ENCODE measurements at places on chromosomes 1 and 21.

GRCh38 chr1:43706598-43707189 is 642 bp upstream of the ST3GAL3 start:
- DNase-seq, result no peak

- DNase-seq, result no peak
Measured at GRCh38 chr1:244074559-244075171, 23.6 kb downstream of the ZBTB18 start.

DNA sequence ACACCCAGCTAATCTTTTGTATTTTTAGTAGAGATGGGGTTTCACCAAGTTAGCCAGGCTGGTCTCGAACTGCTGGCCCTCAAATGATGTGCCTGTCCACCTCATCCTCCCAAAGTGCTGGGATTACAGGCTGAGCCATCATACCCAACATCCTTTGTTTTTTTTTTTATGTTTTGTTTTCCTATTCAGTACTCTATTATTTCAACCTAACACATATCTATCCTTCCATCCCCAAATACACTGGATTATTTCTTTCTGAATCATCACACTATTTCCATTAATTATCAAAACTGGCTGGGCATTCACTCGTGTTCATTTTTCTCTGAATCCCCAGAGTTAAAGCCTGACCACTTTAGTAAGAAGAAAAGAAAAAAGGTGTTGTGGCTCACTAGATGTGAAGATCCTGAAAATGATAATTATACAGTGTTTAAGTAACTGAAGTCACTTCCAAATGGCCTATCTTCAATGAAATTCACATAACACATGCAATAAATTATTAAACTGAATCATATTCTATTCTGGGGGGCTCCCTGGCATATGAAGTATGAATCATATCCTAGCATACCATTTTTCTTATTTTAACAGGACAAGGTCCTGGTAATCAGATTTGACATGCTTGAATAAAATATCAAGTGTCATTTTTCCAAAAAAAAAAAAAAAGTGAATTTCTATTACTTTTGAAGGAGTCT is 1754.2 kb downstream of the BRINP3 start:
- no peak for DNase-seq

- no peak for DNase-seq
Measured at GRCh38 chr21:37172646-37173045, 94.5 kb downstream of the VPS26C start.

DNA sequence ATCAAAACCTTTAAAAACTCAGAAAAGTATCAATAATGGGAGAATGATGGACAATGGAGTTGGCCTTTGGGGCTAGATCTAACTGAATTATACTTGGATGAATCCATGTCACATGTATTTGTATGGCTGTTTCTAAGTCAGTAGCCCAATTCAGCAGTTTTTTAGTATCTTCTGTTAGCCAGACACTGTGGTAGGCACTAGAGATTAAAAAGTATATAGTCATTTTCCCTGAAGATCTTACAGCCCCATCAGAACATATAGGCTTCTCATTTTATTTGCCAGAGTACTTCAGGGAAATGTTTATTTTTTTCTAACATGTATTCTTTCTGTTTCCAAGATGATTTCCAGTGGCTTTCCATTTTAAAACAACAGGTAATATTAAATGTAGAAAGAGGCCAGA is 273.7 kb downstream of the NFIA start:
- DNase-seq, result no peak

GRCh38 chr1:37691497-37692077 is 729 bp upstream of the CDCA8 start:
- DNase-seq, result no peak

- no peak for DNase-seq
Measured at GRCh38 chr1:185110145-185110544, 46.6 kb downstream of the TRMT1L start.

DNA sequence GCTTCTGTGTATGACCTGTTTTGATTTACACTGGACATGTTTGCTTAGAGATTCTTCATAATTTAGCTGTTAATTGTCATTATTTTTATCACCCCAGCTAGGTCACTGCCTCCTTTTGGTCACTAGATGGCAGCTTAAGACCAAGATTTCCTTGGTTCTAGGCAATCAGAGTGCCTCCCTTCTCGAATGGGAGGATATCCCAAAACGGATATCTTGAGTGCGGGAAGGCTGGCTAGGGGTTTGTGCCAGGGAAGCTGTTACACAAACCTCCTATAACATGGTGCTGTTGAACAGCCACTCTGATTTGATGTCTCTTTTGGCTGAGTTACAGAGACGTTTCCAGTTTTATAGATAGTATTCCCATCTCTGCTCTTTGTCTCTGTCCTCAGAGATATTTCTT is 283.5 kb downstream of the S1PR1 start:
- DNase-seq, result peak; percentile 4

GRCh38 chr1:247904122-247904521 is 8.7 kb downstream of the OR2W3 start:
- no peak for DNase-seq

GRCh38 chr1:93995837-93996536 is 86.8 kb upstream of the GCLM start:
- DNase-seq, result no peak

- DNase-seq, result no peak
Measured at GRCh38 chr1:27045973-27046558, 33.4 kb upstream of the TENT5B start.

DNA sequence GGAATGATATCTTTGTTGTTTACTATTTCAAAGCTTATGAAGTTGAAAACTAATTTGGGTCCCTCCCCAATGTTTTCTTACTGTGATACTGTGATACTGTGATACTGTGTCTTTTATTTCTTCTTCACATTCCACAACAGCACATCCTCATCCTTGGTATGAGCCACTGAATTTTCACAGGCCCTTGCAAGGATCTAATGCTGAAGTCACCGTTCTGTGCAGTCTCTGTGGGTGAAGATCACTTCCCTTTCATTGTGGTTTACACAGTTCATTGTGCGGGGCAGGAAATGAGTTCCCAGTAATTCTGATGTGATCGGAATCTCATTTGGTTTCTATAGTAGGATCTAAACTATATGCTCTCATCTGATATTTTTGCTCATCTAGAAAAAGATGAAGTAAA is 32.1 kb upstream of the PAXBP1 start:
- DNase-seq, result peak; percentile 56

DNA sequence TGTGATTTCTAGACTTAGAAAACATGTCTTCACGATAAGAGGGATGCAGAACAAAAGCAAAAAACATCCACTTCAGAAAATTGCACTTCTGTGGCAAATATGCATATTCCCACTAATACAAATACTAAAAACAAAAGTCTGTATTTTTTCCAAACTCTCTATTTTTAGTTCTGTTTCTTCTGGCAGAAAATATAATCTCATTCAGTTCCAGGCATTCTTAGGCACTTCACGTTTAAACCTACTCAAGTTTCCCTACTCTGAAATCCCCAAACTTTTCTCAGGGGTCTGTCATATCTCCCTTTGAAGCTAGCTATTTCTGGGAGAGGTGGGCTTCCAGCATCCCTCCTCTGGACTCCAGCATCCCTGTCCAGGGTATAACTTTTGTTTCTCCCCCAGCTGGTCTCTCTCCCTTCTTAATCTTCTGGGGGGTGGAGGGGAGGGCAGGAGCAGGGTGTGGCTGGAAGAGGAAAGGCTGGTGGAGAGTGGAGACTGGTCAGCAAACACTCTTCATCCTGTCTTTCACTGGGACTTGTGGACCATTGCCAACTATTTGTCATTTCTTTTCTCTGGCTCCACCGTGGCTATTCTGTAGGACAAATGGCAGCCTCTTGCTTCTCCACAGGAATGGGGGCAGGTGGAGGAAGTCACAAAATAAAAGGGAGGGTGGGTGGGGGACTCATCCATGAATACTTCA is 19.6 kb upstream of the NCF2 start:
- DNase-seq, result no peak

DNA sequence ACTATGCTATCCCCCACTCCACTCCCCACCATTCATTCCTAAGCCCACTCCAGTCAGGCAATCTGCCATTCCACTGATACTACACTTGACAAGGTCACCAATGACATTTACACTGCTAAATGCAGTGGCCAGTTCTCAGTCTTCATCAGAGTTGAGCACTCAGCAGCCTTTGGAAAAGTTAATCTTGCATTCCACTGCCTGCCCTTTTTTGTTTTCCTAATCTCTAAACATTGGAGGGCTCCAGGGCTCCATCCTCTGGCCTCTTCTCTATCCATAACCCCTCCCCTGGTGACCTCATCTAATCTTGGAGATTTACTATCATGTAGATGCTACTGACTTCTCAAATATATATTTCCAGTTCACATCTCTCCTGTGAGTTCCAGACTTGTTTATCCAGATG is 70.9 kb upstream of the S1PR1 start:
- DNase-seq, result no peak

GRCh38 chr1:154697710-154698109 is 89.7 kb upstream of the ADAR start:
- DNase-seq, result no peak

GRCh38 chr1:8378178-8378577 is 60.3 kb downstream of the SLC45A1 start:
- no peak for DNase-seq

DNA sequence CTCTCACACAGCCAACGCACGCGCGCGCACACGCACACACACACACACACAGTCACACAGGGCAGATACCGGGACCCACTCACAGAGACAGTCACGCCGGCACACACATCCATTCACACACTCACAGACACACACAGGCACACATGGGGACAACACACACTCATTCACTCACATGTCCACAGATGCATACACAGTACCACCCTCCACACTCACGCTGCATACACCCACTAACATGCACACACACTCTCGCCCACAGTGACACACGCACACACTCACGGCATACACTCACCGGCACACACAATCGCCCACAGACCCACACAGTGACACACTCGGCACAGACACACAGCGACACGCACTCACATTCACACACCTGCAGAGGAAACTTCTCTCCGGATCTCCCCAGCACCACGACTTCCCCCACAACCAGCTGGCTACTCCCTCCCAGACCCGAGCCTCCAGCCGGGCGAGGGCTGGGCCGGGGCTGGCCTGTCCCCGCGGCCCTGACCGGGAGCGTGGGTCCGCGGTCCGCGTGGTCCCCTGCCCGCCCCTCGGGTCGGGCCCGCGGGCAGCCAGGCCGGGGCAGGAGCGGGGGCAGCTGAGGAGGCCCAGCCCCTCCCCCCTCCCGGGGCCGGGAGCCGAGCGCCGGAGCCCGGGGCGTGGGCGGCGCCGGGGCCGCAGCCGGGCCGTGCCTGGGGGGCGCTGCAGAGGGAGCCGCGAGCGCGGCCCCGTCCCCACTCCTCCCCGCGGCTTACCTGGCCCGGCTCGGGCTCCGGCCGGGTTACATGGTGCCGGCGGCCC is 552 bp downstream of the DLGAP3 start:
- no peak for DNase-seq

GRCh38 chr1:171984850-171985485 is 143.7 kb downstream of the DNM3 start:
- DNase-seq, result no peak

DNA sequence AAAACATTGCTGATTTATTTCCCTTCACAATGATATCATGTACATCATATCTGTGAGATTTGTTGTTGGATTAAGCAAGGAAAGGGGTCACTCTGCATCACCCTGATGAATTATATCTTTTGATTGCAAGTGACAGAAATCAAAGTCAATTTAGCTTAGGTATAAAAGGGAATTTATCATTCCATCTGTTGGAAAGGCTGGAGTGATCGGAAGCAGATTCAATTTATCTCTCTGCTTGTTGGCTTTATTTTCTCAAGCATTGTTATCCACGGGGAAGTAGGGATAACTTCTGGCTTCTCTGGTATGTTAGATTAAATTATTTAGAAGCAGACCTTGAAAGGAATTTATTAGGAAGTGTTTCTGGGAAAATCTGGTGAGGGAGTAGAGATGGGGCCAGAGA is 226.6 kb downstream of the PTGER3 start:
- no peak for DNase-seq

DNA sequence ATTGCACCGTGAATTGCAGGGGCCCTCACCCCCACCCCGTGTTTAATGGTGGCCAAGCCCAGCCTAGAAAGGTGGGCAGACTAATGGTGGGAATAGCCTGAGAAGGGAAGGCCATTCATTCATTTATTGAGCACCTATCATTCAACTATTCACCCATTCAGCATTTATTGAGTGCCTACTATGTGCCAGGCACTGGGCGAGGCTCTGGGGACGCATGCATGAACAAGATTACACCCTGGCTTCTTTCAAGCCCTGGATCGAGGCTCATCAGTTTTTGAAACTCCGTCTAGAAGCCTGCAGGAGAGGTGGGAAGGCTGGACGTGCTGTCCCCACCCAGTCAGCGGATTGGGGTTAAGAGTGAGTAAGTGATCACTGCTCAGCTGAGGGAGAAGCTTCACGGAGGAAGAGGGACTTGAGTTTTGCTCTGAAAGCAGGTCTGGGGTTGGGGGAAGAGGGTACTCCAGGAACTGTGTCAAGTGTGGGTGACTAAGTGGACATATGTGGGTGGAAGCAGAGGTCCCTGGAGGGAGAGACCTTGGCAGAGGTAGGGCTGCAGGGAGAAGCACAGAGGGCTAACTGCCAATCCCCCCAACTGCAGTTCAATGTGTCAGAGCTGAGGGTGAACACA is 35.6 kb downstream of the MEF2D start:
- DNase-seq, result no peak

GRCh38 chr1:17405898-17406759 is 33.3 kb downstream of the RCC2 start:
- DNase-seq, result peak; percentile 17

- no peak for DNase-seq
Measured at GRCh38 chr1:56569661-56570060, 9.7 kb downstream of the PLPP3 start.

- no peak for DNase-seq
Measured at GRCh38 chr21:26409735-26410134, 163.4 kb downstream of the CYYR1 start.
